ENCODE measurements at places on chromosomes 3 and 15. TPM values are rescaled to one million over a fixed set of nuclear protein-coding genes. Genes with fewer than 3 reads are reported as not detected.

The EXD1 gene
- not detected for total RNA-seq

The DUSP7 gene
- 17.5 TPM for total RNA-seq

The CYP8B1 gene
- not detected for total RNA-seq

The DBR1 gene
- 10.0 TPM for total RNA-seq

The OIP5 gene
- total RNA-seq: 0.56 TPM

The THRB gene
- 0.83 TPM for total RNA-seq

The XYLB gene
- 8.8 TPM for total RNA-seq

The XIRP1 gene
- total RNA-seq: 0.07 TPM

The CLASP2 gene
- total RNA-seq: 64.6 TPM

The CHRNB4 gene
- not detected for total RNA-seq

The CCNDBP1 gene
- total RNA-seq: 53.5 TPM

The PHLDB2 gene
- 101 TPM for total RNA-seq

The SAMD7 gene
- total RNA-seq: not detected

The UPK1B gene
- total RNA-seq: 0.98 TPM

The RRP9 gene
- total RNA-seq: 16.6 TPM

The PTPRG gene
- total RNA-seq: 72.5 TPM

The RAB6B gene
- 4.2 TPM for total RNA-seq

The SUCNR1 gene
- total RNA-seq: 51.2 TPM

The PPM1M gene
- total RNA-seq: 28.5 TPM

The ROBO1 gene
- total RNA-seq: 94.4 TPM

The POLQ gene
- total RNA-seq: 1.3 TPM

The HDGFL3 gene
- 23.9 TPM for total RNA-seq

The TTLL13 gene
- total RNA-seq: not detected

All from smooth muscle cell of the pulmonary artery (primary cell).